Hematopoietic multipotent progenitor cell treated with erythropoietin and hydrocortisone succinate and interleukin-3 and kit ligand, for 17 days (in vitro differentiated cells): ENCODE measurements at places on chromosomes 2 and 18.

GRCh38 chr2:68135448-68136320 is 22.0 kb upstream of the PNO1 start:
- peak; percentile 47 for DNase-seq

DNA sequence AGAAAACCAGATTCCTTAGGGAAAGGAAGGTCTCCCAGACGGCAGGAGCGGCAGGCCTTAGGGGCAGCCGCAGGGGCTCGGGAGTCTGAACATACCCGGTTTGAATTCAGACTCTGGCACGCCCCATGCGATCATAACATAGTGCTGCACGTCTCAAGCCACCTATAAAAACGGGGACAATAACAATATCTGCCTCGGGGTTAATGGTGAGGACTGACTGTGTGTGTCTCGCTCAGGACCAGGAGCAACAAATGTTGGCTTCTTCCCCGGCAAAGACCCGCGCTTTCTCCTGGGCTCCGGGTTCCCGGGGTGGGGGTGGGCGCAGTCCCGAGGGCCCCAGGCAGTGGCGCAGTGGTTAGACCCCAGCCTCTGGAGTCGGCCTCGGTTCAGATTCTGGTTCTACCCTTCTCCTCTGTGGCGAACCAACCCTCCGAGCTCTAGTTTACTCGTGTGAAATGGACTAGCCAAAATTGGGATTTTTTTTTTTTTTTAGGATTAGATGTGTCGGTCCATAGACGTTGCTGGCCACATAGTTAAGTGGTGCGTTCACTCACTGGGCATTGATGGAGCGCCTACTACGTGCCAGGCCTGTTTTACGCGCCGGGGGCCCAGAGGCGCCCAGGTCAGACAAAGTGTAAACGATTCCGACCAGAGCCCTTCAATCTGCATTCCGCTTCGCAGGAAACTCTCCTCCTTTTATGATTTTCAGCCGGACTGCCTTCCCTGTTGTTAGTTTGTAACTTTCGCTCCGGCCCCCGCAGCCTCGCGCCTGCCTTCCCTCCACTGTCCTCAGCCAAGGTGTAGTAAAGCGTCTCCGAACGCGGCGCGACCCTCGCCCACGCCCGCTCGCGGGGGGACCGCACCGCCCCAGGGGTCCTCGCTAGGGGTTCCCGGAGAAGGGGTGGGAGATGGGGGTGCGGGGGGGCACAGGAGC is 820 bp upstream of the SH3BP4 start:
- DNase-seq: no peak

GRCh38 chr2:145724311-145724898 is 1204.5 kb upstream of the ZEB2 start:
- DNase-seq: no peak

GRCh38 chr2:227890495-227891079 is 19.2 kb downstream of the DAW1 start:
- peak; percentile 62 for DNase-seq

DNA sequence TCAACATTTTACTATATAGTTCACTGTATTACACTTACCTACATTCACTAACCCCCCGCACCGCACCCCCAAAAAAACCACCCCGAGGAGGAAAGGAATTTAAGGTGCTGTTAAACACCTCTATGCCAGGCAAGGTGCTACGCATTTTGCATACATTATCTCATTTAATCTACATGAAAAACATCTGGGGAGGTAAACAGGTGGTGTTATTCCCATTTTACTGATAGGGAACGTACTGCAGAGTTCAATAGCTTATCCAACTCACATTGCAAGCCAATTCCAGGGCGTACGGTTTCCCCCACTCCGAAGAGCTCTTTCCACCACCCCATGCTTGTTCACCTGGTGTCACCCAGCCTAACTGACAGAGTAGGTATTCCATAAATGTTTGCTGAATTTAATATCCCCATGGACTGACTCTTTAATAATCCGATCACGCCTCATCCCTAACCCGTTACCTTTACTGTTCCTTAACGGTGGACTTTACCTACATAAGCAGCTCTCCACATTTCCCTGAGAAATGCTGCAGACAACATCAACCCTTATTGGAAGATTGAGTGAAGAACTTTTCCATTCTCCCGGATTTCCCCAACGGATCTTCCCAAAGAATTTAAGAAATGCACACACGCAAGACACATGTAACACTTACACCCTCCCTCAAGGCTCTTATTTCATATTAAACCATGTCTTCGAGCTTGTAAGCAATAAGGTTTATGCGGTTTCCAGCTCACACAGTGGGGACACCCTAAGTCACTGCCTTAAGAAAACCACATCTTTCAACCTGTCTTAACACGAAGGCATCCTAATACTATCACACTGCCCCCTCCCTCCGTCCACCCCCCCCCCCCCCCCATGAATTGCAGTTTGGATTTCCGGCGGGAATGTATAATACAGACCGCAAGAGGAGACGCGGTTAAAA is 1.2 kb downstream of the RAPH1 start:
- DNase-seq: no peak

- DNase-seq: no peak
Measured at GRCh38 chr2:241309684-241310117, 5.8 kb downstream of the HDLBP start.
